ENCODE measurements at places on chromosomes 4 and X. TPM values are rescaled to one million over a fixed set of nuclear protein-coding genes. Genes with fewer than 3 reads are reported as not detected.

AKAP14 gene
- not detected for total RNA-seq

ADH6 gene
- not detected for total RNA-seq

PCSK1N gene
- total RNA-seq: 4.4 TPM

FRG2 gene
- total RNA-seq: not detected

SHOX gene
- not detected for total RNA-seq

ARMCX2 gene
- total RNA-seq: 3.6 TPM

CXCL3 gene
- total RNA-seq: not detected

SLC10A4 gene
- not detected for total RNA-seq

RAB39B gene
- total RNA-seq: 3.6 TPM

ANKRD50 gene
- total RNA-seq: 0.11 TPM

RASL11B gene
- total RNA-seq: 0.64 TPM

PNMA5 gene
- total RNA-seq: not detected

FAM3A gene
- 41.7 TPM for total RNA-seq

CSN1S1 gene
- total RNA-seq: not detected
